ENCODE measurements at places on chromosomes 1 and 21. TPM values are rescaled to one million over a fixed set of nuclear protein-coding genes. Genes with fewer than 3 reads are reported as not detected.

DNA sequence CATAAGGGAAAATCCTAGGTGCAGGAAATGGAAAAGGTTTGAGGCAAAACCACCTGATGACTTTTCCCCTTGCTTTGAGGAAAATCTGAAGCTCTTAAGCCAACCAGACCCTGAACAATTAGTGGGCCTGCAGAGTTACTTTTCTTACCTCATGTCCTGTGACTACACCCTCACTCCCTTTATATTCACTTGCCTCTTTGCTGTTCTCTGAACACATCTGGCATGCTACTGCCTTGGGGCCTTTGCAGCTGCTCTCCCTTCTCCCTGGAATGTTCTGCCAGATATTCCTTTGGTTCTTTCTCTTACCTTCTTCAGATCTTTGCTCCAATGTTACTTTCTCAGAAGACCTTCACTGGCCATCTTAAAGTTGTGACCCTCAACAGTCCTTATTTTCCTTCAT lies 21.8 kb downstream of the RPTN start:
- no peaks in the 10 kb centered on the region for H3K27me3 ChIP-seq
- no peak overlapping the region for H3K27ac ChIP-seq
- H3K4me3 ChIP-seq, result no peak overlapping the region
- no peak for DNase-seq
- no peaks in the 10 kb centered on the region for H3K4me1 ChIP-seq

FOXD2 gene
- 0.73 TPM for total RNA-seq

SPRR2A gene
- not detected for total RNA-seq

DNA sequence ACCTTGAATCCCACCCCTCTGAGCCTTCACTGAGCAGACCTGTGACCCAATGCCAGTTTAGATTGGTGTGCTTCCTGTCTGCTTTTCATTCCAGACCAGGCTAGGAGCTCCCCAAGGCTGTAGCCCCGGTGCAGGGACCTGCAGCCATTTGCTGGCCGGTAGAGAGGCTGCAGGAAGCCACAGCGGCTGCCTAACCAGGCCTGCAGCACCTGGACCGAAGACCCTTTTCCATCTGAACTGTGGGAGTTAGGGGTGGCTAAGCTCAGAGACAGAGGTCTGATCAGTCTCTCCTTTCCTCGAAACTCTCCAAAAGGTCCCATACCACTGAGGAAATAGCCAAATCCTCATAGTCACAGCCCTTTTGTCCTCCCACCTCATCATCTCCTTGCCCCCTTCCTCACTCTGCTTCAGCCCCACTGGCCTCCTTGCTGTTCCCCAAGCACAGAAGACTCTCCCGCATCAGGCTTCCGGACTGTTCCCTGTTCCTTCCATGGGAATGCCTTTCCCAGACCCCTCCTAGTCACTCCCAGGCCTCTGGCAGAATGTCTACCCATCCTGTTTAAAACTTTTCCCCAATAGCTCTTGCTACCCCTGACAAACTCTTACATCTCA lies 674 bp upstream of the TTC4 start:
- H3K27me3 ChIP-seq, result no peaks in the 10 kb centered on the region
- peaks cover 17% of the 10 kb centered on the region for H3K4me1 ChIP-seq
- DNase-seq, result no peak
- H3K36me3 ChIP-seq, result peaks cover 5% of the 10 kb centered on the region
- peak overlapping the region; percentile 78 for H3K27ac ChIP-seq

NPL gene
- total RNA-seq, result 9.6 TPM

GRCh38 chr1:244224487-244225430 lies 173.7 kb downstream of the ZBTB18 start:
- DNase-seq, result no peak
- no peaks in the 10 kb centered on the region for H3K4me1 ChIP-seq
- no peak overlapping the region for H3K4me3 ChIP-seq
- H3K27me3 ChIP-seq, result no peaks in the 10 kb centered on the region
- H3K36me3 ChIP-seq, result no peaks in the 10 kb centered on the region

Measured in CD4-positive, alpha-beta memory T cell (primary cell).